GM23248 (cell line): ENCODE measurements at places on chromosomes 7 and 10.

- DNase-seq, result no peak
Observed at GRCh38 chr10:67433276-67433675, 262.7 kb downstream of the CTNNA3 start.

DNA sequence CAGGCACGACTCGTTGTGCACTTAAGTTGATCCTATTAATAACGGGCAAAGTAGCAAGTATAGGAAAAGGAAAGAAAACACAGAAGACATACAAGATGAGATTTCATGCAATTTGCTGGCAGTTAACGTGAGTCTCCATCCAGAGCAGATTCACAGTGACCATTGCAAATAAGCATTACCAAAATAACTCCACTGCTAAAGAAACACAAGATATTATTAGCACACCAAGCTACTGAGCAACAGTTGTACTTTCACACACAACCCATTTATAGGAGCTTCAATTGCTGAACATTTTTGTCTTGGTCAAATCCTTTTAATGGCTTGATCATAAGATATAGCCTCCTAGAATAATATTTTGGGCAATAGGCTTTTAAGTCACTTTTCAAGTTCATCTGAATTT is 187.7 kb upstream of the HGF start:
- DNase-seq, result no peak

GRCh38 chr7:135159359-135160085 is 11.0 kb downstream of the CYREN start:
- DNase-seq, result peak; percentile 39

DNA sequence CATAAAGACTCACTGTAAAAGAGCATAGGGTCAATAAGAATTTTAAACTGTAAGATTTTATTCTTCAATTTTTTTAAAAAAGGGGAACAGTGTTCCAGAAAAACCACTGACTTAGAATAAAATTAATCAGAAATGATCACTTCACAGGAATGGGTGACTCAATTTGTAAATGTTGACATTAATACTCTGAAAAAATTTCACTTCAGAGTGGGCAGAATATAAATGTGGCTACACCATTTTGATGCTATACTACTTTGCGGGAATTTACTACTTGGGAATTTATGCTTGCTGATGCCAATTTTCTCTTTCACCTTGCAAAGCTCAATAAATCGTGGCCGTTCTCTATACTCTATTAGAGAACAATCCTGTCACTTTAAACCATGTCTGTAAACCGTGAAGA is 126.9 kb downstream of the HIBADH start:
- no peak for DNase-seq

- DNase-seq, result no peak
Observed at GRCh38 chr10:82400841-82401240, 525.8 kb downstream of the NRG3 start.

- no peak for DNase-seq
Observed at GRCh38 chr10:64444163-64444562, 923.0 kb downstream of the REEP3 start.

- DNase-seq, result peak; percentile 72
Observed at GRCh38 chr7:149209518-149210269, 14.3 kb downstream of the ZNF282 start.

GRCh38 chr7:106071999-106072714 is 40.0 kb downstream of the SYPL1 start:
- no peak for DNase-seq

- DNase-seq, result no peak
Observed at GRCh38 chr7:15870347-15870746, 183.9 kb upstream of the MEOX2 start.

DNA sequence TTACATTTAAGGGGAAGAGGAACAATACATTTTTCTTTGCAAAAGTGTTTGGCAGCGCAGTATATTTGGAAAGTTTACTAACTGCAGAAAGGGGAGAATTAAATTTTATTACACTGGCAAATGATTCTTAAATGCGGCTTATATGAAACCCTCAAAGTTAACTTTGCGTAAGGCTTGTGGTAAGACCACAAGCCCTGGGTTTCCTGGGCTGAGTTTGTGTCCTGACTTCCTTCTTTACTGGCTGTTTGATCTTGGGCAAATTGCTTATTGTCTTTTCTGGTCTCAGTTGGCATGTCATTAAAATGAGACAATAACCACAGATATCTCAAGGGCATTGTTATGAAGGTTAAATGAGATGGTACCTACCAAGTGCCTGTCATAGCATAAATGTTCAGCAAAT is 106.8 kb downstream of the GLRX3 start:
- no peak for DNase-seq

DNA sequence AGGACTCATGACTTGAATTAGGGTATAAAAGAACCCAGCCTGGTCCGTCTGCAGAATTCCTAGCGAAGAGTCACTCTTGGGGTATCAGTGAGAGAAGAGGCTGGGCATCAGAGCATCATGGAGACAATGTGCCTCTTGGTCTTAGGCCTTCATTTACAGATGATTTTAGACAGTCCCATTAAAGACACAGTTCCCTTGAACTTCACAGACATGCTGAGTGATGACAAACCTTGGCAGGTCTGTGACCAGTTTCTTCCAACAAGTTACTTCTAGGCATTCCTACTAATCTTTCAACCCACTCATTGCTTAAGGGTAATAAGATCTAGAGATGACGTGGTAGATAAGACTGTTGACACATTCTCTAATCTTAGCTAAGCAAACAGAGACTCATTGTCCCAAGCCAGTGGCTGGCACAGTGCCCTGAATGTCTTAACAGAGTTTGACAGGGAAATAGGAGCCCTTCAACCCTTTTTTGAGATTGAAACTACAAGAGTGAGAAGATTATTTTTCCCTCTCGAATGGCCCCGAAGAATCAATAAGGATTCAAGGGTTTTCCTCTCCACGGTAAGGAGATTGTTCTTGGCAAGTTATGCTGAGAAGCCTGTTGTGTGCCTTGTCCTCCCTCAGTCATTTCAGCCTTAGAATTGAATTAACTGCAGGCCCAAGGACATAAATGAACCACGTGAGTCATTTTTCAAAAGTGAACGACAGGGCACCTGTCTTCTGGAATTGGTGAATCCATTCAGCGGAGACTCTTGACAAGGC is 281.1 kb downstream of the CCDC3 start:
- DNase-seq, result peak; percentile 87

GRCh38 chr7:135169141-135169963 is 1.2 kb downstream of the CYREN start:
- peak; percentile 77 for DNase-seq

GRCh38 chr10:79328737-79329504 is 18.3 kb upstream of the PPIF start:
- DNase-seq, result peak; percentile 68

DNA sequence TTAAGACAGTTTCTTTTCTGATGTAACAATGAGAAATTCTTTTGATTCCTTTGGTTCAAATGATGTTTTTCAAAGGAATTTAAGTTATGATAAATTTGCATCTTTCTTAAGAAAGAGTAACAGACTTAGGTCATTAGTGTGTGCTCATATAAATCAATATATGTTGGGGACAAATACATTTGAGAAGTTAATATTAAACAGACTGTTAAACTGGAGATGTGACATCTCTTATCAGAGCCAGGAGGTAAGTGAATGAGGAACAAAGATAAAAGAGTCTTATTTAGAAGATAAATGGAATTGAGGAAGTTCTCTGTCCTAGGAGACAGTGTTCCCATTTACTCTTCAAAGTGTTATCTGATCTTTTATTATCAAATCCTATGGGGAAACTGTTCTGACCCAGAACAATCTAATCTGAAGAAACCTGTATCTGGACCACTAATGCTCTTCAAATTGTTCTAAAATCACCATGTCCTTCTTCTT is 104.8 kb upstream of the LAMB4 start:
- peak; percentile 35 for DNase-seq

GRCh38 chr7:291373-292092 is 1.6 kb downstream of the FOXL3 start:
- DNase-seq, result no peak

GRCh38 chr7:158816995-158817394 is 12.3 kb downstream of the ESYT2 start:
- DNase-seq, result no peak

- DNase-seq, result peak; percentile 61
Observed at GRCh38 chr7:121395494-121395960, 581 bp downstream of the FAM3C start.

- DNase-seq, result peak; percentile 30
Observed at GRCh38 chr10:36451391-36451970, 673.9 kb upstream of the ANKRD30A start.

DNA sequence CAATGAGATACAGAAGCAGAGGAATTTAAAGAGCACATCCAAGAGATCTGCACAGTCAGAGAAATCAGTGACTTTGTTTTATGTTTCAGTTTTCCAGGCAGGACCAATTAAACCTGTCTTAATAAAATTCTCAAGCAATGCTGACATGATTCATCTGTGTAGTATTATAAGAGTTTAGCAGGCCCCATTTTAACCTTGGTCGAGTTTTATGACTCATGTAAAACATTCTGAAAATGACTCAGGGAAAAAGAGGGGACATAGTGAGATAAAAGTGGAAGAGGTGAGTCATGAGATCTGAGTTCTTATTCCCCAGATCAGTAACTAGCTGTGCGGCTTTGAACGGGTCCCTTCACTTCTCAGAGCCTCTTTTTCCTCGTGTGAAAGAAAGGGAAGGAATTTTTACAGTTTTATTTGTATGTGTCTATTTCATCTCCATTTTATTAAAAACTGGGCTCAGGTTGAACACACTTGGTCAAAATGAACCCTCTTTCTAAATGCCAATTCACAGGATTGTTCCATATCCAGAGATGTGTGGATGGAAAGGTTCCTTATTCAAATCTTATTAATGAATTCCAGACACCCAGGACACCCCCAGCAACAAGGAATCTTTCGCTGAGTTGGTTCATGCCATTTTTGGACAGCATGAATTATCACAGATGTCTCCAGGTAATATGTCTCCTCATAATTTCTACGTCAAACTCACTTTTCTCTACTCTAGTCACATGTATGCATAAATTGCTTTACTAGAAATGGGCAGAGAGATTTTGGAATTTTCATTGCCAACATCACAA is 143.2 kb downstream of the JAZF1 start:
- DNase-seq, result peak; percentile 97

DNA sequence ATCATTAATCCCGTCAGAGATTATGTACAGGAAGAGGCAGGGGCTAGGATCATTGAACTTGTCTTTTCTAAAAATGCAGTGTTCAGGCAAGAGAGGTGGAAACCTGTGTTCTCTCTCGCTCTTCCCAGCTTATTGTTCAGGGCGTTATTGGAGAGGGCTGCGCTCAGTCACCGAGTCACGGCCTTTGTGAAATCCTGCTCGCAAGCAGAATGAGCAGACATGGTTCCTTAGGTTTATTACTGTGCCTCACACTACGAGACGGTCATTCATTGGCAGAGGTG is 631 bp upstream of the PRKRIP1 start:
- peak; percentile 63 for DNase-seq

- no peak for DNase-seq
Observed at GRCh38 chr7:39958038-39958437, 8.0 kb downstream of the CDK13 start.

DNA sequence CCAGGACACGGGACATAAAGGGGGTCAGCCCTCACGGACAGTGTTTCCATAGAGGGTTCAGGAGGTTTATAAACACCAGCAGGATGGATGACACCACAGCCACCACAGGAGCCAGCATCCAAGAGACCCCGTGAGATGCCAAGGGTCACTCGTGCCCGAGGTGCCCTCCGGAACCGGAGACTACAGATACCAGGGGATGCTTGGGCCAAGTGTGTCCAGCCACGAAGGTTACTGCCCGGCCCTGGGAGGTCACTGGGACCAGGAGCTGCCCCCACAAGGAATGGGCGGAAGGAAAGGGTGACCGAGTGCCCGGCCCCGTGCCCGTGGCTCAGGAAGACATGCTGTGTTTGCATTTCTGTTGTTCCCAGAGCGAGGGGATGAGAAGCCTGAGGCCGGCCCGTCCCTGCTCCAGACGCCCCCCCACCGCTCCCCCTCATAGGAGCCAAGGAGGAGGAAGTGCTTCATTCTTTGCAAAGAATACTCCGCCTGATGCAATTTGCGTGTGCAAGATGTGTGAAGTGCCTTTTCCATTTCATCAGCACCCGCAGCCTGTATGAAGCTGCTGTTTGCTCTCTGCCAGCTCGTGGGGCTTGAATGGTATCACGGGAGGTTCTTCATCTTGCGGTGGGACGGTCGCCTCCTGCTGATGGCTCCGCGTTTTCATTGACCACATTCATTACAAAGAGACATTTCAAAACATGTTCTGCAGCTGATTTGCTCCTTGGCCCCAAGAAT is 176.4 kb downstream of the ELFN1 start:
- no peak for DNase-seq

GRCh38 chr7:98974205-98974604 is 95.9 kb downstream of the TRRAP start:
- no peak for DNase-seq

DNA sequence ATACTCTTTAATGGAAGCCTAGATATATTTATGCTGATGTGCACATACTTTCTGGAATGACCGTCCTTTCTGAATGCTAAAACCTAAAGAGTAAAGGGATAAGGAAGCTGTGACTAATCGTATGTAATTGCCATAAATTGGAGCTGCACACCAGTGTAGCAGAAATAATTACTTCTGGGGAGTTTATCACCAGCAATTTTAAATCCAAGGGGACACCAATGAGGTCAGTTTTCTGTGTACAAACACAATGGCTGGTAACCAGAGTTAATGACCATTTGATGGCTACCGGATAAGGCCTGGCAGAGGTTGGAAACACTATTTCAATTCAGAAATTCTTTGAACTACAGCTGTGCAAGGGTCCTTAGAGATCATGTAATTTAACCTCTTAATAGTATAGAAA is 670.1 kb downstream of the REEP3 start:
- DNase-seq, result no peak

DNA sequence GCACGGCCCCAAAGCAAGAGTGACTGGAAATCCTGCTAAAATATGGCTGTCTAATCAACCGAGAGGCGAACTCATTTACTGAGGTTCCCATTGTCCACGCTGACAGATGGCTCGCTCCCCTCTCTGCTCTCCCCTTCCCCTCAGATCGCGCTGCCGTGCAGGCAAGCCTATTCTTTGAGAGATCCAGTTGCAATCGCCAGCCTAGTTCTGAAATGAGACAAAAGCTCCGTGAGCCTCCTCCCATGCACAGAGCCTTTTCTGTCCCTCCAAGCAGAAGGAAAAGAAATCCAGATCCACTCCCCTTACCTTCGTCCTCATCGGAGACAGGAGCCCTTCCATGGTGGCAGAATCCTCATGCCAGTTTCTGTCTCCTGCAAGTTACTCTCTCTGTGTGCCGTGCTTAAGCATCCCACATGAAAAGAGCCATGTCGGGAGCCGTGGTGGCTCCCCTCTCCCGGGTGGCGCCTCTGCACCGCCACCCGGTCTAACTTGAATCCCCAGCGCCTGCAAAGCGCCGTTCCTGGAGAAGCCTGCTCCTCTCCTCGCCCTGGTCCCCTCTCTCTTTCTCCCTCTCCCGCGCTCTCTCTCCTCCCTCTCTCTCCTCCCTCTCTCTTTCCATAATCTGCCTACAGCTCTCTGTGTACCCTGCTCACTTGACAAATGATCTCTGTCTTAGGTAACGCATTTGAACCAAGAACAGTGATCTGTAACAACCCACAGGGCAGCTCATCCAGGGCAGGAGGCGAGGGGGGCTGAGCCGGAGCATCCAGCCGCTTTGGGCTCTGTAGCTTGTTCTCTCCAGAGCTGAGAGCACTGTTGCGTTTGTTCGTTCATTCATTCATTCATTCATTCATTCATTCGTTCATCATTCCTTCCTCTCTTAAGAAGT is 156.8 kb downstream of the FRMD4A start:
- DNase-seq, result peak; percentile 29
